CD14-positive monocyte (primary cell): ENCODE measurements at places on chromosomes 12 and 14. TPM values are rescaled to one million over a fixed set of nuclear protein-coding genes. Genes with fewer than 3 reads are reported as not detected.

The PMCH gene
- not detected for polyA plus RNA-seq

The CBLN3 gene
- polyA plus RNA-seq: 0.67 and 1.1 TPM in 2 replicates

The MARK3 gene
- 29.3 TPM for polyA plus RNA-seq

The ENDOU gene
- polyA plus RNA-seq: 0.40 TPM
